ENCODE measurements at places on chromosomes 1 and 21.
A peak's percentile ranks its signal among the peaks of the same experiment; 100 is the strongest.

DNA sequence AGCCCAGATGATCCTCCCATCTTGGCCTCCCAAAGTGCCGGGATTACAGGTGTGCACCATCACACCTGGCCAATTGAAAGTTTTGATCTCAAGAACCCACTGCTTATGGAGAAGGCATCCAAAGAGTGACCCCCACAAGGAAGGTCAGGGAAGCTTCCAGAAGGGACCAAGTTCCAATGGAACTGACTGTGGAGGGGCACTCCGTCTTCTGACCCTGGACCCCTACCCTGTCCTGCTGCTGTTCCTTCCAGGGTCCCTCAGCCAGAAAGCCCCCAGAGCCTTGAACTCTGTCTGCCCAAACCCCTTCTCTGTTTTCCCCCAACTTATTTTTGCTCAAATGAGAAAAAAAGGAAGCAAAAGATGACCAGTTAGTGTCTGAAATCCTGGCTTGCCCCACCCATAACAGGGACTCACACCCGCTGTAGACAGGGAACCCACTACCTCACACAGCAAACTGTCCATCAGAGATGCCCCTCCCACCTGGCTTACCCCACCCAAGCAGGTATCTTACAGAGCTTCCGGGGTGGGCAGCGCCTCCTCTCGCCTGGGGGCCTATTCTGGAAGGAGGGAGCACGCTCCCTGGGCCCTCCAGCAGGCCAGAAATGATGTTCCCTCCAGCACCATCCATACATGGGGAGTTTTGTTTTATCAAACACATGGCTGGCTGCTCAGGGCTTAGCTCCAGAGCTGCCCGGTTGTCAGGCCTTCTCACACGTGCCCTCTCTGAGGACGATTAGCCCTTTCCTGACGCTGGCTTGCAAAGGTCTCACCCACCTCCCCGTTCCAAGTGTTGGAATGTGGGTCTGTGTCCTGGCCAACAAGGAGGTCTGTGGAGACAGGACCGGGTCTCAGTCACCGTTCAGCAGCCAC is 3.1 kb upstream of the WNT3A start:
- H3K27ac ChIP-seq = no peak overlapping the region
- peak; percentile 9 for DNase-seq
- H3K4me3 ChIP-seq = no peak overlapping the region
- H3K27me3 ChIP-seq = peaks cover 3% of the 10 kb centered on the region
- no peaks in the 10 kb centered on the region for H3K4me1 ChIP-seq
- H3K36me3 ChIP-seq = no peaks in the 10 kb centered on the region

DNA sequence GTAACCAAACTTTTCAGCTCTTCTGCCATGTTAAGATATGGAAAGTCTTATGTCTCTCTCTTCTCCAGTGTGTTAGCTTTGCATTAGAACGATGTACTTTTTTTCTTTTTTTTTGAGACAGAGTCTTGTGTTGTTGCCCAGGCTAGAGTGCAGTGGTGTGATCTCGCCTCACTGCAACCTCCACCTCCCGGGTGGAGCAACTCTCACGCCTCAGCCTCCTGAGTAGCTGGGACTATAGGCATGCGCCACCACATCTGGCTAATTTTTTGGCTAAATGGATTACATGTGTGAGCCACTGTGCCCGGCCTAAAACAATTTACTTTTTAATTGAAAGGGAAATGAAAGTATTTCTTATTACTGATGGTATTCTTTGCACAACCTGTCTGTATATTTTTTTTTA is 35.8 kb downstream of the SPEN start:
- H3K4me3 ChIP-seq = no peak overlapping the region
- peaks cover 21% of the 10 kb centered on the region for H3K4me1 ChIP-seq
- no peaks in the 10 kb centered on the region for H3K36me3 ChIP-seq
- H3K27ac ChIP-seq = no peak overlapping the region
- H3K27me3 ChIP-seq = no peaks in the 10 kb centered on the region

GRCh38 chr1:2275796-2276536 is 47.8 kb downstream of the SKI start:
- no peak for DNase-seq
- H3K27ac ChIP-seq = peak overlapping the region; percentile 49
- no peaks in the 10 kb centered on the region for H3K36me3 ChIP-seq
- no peaks in the 10 kb centered on the region for H3K27me3 ChIP-seq

DNA sequence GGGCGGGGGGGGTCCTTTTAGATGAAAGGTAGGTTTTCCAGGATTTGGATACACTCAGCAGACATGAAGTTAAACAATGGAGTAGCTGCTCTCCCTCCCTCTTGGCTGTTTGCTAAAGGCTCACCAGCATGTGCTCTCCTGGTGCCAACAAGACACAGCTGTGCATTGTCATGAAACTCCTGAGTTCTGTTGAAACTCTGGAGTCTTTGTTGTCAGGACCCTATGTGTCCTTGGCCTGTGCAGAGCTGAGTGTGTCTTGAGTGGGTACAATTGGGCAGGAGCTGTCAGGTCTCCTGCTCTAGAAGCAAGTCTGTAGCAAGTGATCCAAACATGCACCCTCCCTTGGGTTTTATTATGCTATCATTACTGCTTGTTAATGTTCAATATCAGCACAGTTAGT is 12.7 kb downstream of the TBX19 start:
- H3K4me3 ChIP-seq = no peak overlapping the region
- H3K27ac ChIP-seq = no peak overlapping the region
- no peaks in the 10 kb centered on the region for H3K36me3 ChIP-seq

- H3K27me3 ChIP-seq = no peaks in the 10 kb centered on the region
- no peaks in the 10 kb centered on the region for H3K4me1 ChIP-seq
- no peak overlapping the region for H3K27ac ChIP-seq
- H3K36me3 ChIP-seq = no peaks in the 10 kb centered on the region
- H3K4me3 ChIP-seq = no peak overlapping the region
Measured at GRCh38 chr1:86207323-86207722, 50.8 kb upstream of the COL24A1 start.

DNA sequence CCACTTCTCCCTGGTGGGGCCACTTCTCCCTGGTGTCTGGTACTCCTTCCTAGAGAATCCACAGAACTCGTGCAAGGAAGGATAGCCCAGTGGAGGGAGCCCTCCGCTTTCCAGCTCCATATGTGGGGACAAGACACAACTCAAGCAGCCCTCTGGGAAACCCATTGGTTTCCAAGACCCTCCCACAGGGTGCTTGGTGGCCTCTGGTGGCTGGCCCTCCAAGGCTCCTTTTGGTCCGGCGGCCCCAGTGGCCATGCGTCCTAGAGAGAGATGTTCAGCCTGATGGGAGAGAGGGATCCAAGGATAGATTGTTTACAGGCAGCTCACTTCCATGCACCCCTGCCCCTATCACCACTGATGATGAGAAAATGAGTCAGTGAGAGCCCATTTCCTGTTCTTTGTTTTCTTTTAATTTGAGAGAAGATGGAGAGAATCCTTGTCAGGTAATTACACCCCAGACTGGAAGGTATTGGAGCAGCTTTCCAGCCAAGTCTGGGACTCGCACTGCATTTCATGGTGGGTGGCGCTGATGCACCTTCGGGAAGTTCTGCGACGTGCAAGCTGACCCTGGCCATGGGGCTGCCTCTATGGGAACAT is 486.2 kb upstream of the VAMP3 start:
- H3K27me3 ChIP-seq = no peaks in the 10 kb centered on the region
- DNase-seq = no peak
- H3K36me3 ChIP-seq = no peaks in the 10 kb centered on the region

DNA sequence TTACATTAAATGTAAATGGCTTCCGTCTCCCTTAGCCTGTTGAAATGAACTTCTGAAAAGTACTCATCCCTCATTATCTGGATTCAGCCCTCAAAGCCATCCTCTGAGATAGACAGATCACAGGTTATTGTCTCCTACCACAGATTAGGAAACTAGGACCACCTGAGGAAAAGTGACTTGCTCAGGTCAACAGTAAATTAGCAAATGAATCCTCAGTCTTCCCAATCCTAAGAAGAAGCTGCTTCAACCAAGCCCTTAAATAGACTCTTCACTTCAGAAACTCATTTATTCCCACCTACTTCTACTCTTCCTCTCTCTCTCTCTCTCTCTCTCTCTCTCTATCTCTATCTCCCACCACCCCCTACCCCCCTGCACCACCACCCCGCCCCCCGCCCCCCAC is 152.3 kb downstream of the DMRTA2 start:
- H3K4me1 ChIP-seq = no peaks in the 10 kb centered on the region
- H3K27me3 ChIP-seq = peaks cover 5% of the 10 kb centered on the region
- no peaks in the 10 kb centered on the region for H3K36me3 ChIP-seq
- H3K27ac ChIP-seq = no peak overlapping the region

GRCh38 chr1:107710005-107710404 is 255.0 kb downstream of the VAV3 start:
- H3K4me3 ChIP-seq = no peak overlapping the region
- H3K27me3 ChIP-seq = no peaks in the 10 kb centered on the region
- DNase-seq = no peak
- H3K27ac ChIP-seq = no peak overlapping the region

DNA sequence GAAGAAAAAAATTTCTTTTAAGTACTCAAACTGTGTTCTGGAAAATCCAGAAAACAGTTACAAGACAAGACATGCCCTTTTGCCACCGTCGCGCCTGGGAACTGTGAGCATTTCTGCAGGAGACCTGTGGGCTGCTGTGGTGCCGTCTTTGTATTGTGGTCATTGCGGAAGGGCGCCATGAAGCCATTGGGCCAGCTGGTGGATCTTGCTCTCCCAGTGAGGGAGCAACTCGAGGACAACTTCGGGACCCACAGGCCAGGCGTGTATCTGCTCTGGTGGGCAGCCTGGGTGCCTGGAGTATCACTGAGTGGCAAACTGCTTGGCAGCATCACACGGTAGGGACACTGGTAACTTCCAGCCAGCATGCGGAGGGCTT is 3.8 kb upstream of the THEMIS2 start:
- no peaks in the 10 kb centered on the region for H3K4me1 ChIP-seq
- H3K4me3 ChIP-seq = no peak overlapping the region
- DNase-seq = no peak
- no peak overlapping the region for H3K27ac ChIP-seq
- no peaks in the 10 kb centered on the region for H3K36me3 ChIP-seq
